ENCODE measurements at places on chromosomes 3 and 15.

- no peak for DNase-seq
Measured at GRCh38 chr3:98746882-98747281, 16.3 kb upstream of the ST3GAL6 start.

DNA sequence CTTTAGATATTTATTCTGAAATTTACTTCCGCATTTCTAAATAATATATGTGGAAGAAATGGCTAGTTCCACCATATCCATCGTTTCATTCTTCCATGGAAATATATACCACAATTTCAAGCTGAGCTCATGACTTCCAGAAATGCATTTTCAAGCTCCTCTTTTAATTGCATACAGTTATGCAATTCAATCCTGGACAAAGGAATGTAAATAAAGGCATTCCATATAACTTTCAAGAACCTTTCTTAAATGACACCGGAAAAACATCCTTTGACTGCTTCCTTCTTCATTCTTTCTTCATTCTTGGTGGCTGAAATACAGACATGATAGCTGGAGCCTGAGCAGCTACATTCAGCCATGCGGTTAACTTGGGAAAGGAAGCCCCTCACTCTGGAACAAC lies 185.2 kb upstream of the GADL1 start:
- no peak for DNase-seq

DNA sequence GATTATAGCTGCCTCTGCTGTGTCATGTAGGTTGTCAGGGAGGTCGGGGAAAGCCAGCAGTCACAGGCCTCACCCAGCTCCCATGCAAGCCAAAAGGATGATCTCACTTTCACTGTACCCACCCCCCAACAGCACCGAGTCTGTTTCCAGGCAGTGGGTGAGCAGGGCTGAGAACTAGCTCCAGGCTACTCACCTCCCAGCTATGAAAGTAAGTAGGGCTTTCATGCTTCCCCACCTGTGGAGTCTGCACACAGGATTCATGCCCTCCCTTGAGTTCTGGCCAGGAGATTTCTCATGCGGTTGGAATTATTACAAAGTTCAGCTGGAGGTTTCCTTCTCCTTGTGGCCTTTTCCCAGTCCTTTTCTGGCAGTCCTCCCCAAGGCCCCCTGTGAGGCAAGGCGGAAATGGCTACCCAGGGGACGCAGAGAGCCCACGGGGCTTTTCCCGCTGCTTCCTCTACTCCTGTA lies 356.2 kb downstream of the SV2B start:
- no peak for DNase-seq

DNA sequence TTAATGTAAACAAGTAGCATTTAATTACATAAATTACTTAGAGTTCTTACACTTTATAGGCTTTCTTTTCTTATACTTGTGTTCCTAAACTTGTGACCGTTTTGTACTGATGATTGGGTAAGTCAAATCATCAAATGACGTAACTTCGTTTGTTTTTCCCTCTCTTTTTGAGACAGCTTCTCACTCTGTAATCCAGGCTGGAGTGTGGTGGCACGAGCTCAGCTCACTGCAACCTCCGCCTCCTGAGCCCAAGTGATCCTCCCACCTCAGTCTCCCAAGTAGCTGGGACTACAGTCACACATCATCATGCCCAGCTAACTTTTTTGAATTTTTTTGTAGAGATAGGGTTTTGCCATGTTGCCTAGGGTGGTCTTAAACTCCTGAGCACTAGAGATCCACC lies 226.0 kb downstream of the TCF12 start:
- DNase-seq: no peak

- no peak for DNase-seq
Measured at GRCh38 chr15:78925956-78926743, 18.7 kb downstream of the CTSH start.

DNA sequence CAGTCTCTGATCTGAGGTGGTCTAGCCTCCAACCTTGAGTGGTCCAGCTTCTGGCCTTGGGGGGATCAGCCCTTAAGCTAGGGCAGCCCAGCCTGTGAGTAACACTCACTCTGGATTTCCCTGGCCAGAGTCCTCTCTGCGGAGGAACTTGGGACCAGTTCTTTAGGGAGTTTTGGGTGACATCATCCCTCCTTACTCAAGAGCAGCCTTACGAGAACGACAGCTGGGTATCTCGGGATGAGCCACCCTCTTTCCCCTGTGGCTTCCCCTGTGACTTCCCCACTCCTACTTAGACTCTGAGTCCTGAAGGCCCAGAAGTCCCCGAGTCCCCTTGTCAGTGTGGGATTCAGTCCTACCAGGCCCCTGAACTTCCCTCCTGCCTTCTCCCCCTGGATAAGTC lies 10.2 kb upstream of the PLXND1 start:
- no peak for DNase-seq

GRCh38 chr3:125967156-125967555 lies 1.8 kb upstream of the ROPN1B start:
- no peak for DNase-seq

- DNase-seq: no peak
Measured at GRCh38 chr3:81643721-81644120, 117.7 kb downstream of the GBE1 start.

- DNase-seq: no peak
Measured at GRCh38 chr3:66481071-66482017, 19.5 kb downstream of the LRIG1 start.

GRCh38 chr3:23129817-23130216 lies 73.3 kb upstream of the UBE2E2 start:
- no peak for DNase-seq

GRCh38 chr15:63156755-63157117 lies 541 bp downstream of the RPS27L start:
- no peak for DNase-seq

DNA sequence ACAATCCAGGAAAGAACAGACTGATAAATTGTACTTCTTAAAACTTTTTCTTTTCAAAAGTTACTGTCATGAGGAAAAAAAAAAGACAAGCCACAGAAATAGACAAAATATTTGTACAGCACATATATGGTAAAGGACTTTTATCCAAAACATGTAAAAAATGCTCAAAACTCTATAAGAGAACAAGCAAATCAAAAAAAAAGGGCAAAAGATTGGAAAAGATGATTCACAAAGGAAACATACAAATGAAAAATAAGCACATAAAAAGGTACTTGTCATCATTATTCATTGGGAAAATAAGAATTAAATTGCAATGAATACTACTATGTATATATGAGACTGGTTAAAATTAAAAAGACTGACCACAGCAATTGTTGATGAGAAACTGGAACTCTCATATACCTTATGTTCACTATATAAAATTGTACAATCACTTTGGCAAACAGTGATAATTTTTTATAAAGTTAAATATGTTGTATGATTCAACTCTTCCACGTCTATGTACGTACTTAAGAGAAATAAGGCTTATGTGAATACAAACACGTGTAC lies 39.7 kb downstream of the DIPK2A start:
- DNase-seq: no peak

- DNase-seq: no peak
Measured at GRCh38 chr15:29612096-29612495, 210.2 kb downstream of the TJP1 start.

- DNase-seq: no peak
Measured at GRCh38 chr15:80778964-80779657, at the start of gene CEMIP. Gene CEMIP, plus strand, starts transcription at chr15:80779370. Its CDS starts 94,510 bp downstream, at chr15:80873880.

DNA sequence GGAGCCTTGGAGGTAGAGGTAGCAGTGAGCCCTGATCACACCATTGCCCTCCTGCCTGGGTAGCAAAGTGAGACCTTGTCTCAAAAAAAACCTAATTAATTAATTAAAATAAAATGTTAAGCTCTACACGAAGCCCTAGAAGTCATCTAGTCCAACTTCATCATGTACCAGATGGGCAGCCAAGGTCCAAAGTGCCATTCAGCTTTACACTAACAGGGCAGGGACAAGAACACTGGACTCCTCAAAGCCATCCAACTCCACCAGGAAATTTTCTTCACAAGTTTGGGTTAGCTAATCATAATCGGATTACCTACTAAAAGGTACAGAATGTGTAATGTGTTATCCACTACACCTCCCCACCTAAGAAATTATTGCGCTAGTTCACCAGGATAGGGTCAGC lies 48.8 kb downstream of the WWTR1 start:
- DNase-seq: no peak

- DNase-seq: no peak
Measured at GRCh38 chr3:55720614-55721013, 233.5 kb upstream of the WNT5A start.

DNA sequence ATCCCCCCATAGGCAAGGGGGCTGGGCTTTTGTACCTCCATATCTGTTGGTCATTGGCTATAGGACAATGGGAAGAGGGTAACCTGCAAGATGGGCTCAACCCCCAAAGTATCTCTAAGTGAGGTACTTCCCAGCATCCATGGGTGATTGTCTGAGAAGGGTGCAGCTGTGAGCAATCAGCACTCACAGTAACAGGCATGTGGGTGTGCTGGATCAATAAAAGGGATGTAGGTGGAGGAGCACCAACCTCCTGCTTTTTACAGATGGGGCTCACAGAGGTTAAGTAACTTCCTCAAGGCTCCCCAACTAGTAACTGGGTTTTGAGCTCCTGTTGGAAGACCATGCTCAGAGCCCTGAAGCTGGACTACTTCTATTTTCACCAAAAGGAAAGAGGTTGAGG lies 26.4 kb upstream of the FAM107A start:
- DNase-seq: no peak

DNA sequence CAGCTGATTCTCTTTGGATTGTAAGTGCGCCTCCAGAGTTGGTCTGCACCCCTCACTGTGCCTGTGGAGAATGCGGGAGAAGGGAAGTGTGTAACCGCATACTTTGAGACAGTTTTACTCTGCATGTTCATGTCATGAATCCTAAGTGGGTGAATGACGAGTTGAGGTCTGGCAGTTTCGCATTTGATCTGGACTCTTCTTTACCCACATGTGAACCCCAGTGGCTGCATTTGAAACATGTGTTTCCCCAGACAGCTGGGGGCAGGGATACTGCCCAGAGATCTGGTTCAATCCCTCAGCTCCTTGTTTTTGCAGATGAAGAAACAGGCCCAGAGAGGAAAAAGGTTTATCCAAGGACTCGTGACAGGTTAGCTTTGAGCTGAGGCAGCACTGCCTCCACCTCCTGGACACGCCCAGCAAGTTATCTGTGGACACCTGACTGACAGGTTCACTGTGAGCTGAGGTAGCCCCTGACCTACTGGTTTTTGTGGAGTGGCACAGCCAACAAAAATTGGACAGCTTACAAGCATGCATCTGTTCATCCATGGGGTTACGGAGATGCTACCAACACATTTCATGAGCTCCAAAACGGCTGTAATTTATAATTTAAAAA lies 207.3 kb downstream of the XXYLT1 start:
- no peak for DNase-seq

- DNase-seq: no peak
Measured at GRCh38 chr3:94137377-94137776, 74.5 kb downstream of the NSUN3 start.

DNA sequence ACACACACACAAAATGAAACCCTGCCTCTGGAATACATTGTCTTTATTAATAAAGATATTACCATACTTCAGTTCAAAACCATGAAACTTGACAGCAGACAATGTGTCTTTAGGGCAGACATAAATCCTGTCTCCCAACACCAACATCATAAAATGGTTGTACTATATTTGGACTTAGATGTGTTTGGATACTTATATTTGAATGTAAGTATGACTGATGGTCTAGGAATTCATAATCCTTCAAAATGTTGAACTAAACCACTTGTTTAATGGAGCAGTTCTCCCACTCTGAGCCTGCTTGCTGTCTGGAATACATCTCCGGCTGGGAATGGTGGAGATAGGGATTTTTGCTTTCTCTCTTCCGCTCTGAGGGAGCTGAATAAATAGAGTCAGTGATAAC lies 10.6 kb downstream of the FBN1 start:
- DNase-seq: no peak

DNA sequence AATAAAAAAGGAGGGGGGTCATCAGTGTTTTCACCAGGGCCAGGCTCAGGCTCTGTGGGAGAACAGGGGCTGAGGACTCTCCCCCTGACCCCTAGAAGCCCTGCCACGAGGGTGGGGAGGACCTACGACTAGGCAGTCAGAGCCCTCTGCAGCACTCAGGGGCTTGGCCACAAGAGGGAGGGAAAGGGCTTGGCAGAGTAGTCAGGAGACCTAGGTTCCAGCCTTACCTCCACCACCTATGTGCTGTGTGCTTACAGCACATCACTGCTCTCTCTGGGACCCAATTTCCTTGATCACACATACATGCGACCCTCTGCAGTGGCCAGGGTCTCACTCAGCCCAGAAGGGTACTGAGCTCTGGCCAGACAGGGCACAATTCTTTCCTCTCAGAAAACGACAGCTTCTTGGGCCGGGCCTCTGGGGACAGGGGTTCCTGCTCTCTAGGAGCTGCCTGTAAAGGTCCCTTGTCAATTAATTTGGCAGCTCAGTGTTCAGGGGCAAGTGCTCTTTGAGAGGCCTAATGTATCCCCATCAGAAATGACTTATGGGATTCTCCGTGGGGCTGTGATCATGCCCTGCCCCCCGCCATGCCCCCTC lies 16.4 kb upstream of the SKIC8 start:
- no peak for DNase-seq

GRCh38 chr3:139299261-139300132 lies 44.3 kb upstream of the MRPS22 start:
- DNase-seq: no peak

- no peak for DNase-seq
Measured at GRCh38 chr3:119508172-119508845, 10.0 kb downstream of the TIMMDC1 start.

GRCh38 chr3:190853464-190853863 lies 9.0 kb downstream of the GMNC start:
- no peak for DNase-seq

GRCh38 chr3:3801494-3801841 lies 2.2 kb downstream of the LRRN1 start:
- DNase-seq: no peak

DNA sequence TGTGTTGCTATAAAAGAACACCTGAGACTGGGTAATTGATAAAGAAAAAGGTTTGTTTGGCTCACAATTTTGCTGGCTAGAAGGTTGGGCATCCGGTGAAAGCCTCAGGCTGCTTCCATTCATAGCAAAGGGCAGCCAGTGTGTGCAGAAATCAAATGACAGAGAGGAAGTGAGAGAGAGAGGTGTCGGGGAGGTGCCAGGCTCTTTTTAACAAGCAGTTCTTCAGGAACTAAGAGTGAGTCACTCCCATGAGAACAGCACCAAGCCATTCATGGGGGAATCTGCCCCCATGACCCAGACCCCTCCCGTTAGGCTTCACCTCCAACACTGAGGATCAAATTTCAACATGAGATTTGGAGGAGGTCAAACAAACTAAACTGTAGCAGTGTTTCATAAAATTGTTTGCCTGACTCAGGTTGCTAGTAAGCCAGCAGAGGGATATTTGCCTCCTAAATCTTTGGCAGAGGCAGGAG lies 4.5 kb upstream of the PARP15 start:
- DNase-seq: no peak

All from esophagus squamous epithelium (tissue), 5 donors.